T-helper 1 cell (primary cell): ENCODE measurements at places on chromosomes 11 and 22.

DNA sequence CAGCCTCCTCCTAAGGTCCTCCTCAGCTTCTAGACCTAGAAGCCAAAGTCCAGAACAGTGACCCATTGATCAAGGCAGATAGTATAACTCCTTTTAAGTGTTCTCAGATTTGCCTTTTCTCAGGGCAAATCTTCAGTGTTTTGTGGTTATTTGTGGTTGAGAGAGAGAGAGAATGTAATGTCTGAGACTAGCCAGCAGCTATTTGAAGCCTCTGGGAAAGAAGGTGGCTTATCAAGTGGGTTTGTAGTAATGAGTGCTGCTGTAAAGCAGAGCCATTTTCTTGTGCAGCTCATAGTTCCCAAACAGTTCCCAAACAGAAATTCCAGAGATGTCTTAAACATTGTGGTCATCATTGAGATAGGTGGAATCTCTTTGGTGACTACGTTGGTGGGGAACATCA is 89.5 kb downstream of the RNF169 start:
- DNase-seq = no peak

DNA sequence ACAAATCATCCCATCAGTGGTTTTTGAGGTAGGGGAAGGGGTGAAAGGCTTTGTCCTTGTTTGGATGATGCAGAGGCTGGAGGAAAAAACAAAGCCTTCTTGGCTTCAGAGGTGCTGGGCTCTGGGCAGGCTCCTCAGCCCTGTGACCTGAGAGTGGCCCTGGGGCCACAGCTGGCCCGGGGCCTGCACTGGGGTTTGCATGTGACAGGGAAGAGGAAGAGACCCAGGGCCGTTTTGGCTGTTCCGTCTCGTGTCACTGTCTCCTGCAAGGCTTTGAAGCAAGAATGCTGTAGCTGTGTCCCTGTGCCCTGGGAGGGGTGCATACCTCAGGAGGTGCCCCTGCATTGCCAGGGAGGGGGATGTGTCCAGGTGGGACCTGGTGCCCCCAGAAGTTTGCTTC is 12.6 kb downstream of the ARHGAP8 start:
- no peak for DNase-seq

DNA sequence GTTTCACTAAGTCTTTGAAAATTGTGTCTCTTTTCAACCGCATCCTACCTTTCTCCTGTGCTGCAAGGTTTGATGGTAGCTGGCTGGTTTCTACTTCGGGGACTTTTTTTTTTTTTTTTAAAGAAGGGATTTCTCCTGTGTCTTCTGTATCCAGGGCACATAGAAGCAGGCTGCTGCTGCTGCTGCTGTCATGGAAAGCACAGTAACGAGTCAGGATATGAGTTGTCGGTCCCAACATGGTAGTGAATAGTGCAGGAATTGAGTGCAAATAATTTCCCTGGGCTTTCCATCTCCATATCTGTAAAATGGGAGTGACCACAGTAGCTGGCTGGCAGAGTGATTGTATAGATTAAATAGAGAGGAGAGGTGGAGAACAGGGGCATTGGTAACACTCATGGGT is 118.3 kb upstream of the NAV2 start:
- DNase-seq = no peak

- no peak for DNase-seq
These were observed 198.3 kb upstream of the PLET1 start for GRCh38 chr11:112459001-112459400.

DNA sequence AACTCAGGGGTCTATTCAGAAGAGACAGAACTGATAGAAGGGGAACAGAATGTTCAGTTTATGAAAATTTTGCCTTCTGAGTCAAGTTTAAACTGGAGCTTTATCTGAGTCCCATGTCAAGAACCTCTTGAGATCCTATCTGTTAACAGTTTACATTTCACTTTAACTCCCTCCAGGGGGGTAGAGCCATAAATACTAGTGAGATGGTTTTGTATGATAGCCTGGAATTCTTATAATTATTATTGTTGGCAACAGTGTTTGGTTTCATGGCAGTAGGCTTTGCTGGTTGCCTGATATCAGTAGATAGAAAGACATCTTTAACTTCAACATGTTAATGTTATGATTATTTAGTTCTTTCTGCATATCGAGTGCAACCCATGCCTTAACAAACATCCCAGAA is 498.5 kb downstream of the INSC start:
- no peak for DNase-seq

DNA sequence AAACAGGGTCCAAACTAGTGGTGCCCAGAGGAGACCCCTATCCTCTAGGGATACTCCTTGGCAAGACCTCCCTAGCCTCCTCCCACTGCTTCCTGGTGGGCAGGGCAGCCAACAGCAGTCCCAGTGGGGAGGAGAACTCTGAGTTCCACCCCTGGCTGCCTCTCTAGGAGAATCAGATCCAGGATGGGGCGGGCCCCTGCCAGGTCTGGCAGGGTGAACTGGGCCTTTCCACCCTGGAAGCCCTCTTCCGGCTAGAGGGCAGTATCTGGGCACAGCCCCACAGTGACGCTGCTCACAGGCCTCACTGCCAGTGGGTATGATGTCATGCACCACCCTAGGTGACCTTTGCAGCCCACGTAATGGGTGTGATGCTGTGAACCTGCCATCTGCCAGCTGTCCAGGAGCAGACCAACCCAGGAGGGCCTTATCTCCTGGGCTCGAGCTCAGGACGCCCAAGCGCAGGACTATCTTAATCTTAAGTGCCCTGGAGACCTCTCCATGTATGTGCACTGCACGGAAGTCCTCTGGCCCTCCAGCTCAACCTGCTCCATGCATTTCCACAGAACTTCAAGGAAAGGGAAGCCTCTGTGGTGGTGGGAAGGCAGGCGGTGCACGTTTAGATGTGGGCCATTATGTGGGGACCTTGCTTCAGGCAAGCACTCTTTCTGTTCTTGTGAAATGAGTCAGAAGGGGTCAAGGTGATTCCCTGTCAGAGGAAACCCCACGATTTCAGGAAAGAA is 31.8 kb upstream of the FCHSD2 start:
- no peak for DNase-seq

GRCh38 chr11:128981254-128981653 is 38.6 kb upstream of the TP53AIP1 start:
- DNase-seq = no peak

- no peak for DNase-seq
These were observed 26.5 kb upstream of the WNT7B start for GRCh38 chr22:46003271-46004091.

- no peak for DNase-seq
These were observed 3.5 kb downstream of the PANX1 start for GRCh38 chr11:94132152-94132558.

- DNase-seq = no peak
These were observed 28.2 kb upstream of the TMPRSS4 start for GRCh38 chr11:118048472-118049370.

- no peak for DNase-seq
These were observed 1707.6 kb upstream of the RAG2 start for GRCh38 chr11:38305682-38306081.
